GM20000 (cell line): ENCODE measurements at places on chromosomes 5 and 9.
A peak's percentile ranks its signal among the peaks of the same experiment; 100 is the strongest.

GRCh38 chr9:2574203-2574602 is 47.4 kb upstream of the VLDLR start:
- DNase-seq = no peak

- no peak for DNase-seq
Measured at GRCh38 chr9:103978396-103978795, 115.7 kb upstream of the SMC2 start.

DNA sequence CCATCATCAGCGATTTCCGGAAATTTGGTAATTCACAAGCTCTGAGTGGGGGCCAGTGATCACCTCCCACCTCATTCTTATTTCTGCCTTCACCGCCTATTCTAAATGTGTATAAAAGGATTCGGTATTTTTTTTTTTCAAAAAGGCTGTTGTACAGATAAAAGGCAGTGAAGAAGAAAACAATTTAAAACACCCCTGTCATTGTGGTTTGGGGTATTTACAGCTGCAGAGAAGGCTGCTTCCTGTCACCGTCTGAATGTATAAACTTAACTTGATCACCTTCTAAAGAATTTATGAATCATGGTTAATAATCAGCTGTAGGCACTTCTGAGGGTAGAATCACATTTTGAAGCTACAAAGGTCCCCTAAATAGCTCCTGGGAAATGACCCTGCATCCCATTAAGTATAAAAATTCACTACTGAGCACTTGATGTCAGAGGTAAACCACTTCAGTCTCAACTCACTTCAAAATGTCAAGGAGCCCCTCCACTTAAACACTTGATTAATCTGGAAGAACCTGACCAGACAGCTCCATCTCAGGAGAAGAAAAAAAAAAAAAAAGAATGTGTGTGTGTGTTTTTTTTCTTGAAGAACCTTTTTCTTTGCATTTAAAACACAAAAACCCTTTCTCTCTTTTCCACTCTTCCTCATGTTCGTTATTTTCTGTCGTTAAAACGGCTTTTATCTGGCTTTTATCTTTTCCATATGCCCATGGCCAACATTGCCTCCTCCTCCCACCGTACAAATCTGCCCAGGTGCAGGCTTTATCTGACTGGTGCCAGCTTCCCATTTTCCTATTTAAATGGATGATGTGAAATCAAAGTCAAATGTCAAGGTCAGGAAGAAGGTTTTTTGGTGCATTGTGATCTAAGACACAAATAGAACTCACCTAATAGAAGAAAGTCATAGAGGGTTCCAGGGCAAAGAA is 291.2 kb downstream of the IRX1 start:
- DNase-seq = no peak

GRCh38 chr5:179221877-179222220 is 123.4 kb downstream of the ADAMTS2 start:
- DNase-seq = no peak

DNA sequence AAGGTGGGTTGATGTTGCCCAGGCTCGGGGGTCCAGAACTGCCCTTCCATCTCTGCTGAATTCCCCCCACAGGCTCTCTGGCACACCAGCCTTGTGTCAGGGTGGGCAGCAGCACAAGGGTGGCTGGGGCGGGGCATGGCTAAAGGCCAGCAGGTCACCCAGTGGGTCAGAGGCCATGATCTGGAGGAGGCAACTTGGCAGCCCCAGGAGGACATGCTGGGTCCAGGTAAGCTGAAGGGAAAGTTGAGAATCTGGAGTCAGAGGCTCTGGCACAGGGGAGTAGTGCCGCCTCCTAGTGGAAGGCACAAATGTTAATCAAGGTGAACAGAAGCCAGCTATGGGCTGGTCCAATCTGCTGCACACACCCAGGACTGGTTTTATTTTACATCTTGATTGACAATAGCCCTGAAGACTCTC is 6.2 kb downstream of the TMEM8B start:
- DNase-seq = no peak

GRCh38 chr5:56816546-56817081 is 1.3 kb downstream of the MAP3K1 start:
- peak; percentile 80 for DNase-seq

- DNase-seq = no peak
Measured at GRCh38 chr5:139137697-139138096, 60.5 kb downstream of the SIL1 start.

- DNase-seq = no peak
Measured at GRCh38 chr5:440401-441201, 2.4 kb upstream of the EXOC3 start.

GRCh38 chr9:72856972-72857623 is 95.8 kb downstream of the ALDH1A1 start:
- peak; percentile 40 for DNase-seq

GRCh38 chr9:74672237-74672636 is 175.1 kb downstream of the RORB start:
- no peak for DNase-seq

- DNase-seq = no peak
Measured at GRCh38 chr5:151685749-151686673, 704 bp downstream of the SPARC start.

GRCh38 chr5:76401801-76402250 is 1.3 kb upstream of the IQGAP2 start:
- DNase-seq = peak; percentile 32

- no peak for DNase-seq
Measured at GRCh38 chr5:71924325-71924724, 182.9 kb upstream of the MAP1B start.

DNA sequence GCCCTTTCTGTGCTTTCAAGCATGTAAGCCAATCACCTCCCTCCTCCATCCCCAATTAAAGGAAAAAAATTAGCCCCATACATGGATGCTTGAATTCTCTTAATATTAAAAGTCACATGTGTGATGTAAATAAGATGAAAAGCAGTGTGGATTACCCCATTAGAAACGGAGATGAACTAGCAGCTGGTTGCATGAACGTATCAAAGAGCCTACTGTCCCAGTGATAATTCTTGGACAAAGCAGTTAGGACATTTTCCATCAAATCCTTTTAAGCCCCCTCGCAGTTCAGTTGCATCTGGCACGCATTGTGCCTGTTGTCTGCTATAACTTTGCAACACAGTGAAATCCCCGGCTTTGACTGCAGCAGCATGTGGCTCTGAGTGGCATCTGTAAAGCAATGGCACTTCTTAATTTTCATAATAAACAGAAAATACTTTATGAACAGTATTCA is 285.6 kb downstream of the FBXL7 start:
- DNase-seq = no peak

DNA sequence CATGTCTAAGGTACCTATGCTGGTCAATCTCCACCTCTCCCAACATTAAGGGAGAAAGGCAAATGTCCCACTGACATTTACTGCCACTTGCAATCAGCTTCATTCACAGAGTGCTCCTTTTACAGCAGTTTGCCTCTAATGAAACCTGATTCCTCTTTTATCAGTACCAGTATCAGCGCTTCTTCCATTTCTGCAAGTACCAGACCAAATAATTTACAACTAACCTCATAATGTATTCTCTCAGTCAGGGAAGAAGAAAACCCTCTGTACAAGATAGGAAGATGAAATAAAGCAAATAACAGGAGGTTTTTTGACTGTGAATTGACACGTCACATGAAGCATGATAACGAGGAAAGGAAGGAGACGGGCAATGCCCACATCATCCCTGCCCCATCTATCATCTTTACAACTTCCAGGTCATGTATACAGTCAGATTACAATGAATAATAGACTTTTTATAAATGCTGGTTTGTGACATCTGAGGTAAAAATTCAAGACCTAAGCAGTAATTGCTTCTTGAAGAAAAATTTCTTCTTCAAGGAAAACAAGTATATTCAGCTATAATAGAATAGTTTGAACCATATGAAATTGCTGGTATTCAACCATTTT is 21.9 kb downstream of the ABITRAM start:
- DNase-seq = no peak

DNA sequence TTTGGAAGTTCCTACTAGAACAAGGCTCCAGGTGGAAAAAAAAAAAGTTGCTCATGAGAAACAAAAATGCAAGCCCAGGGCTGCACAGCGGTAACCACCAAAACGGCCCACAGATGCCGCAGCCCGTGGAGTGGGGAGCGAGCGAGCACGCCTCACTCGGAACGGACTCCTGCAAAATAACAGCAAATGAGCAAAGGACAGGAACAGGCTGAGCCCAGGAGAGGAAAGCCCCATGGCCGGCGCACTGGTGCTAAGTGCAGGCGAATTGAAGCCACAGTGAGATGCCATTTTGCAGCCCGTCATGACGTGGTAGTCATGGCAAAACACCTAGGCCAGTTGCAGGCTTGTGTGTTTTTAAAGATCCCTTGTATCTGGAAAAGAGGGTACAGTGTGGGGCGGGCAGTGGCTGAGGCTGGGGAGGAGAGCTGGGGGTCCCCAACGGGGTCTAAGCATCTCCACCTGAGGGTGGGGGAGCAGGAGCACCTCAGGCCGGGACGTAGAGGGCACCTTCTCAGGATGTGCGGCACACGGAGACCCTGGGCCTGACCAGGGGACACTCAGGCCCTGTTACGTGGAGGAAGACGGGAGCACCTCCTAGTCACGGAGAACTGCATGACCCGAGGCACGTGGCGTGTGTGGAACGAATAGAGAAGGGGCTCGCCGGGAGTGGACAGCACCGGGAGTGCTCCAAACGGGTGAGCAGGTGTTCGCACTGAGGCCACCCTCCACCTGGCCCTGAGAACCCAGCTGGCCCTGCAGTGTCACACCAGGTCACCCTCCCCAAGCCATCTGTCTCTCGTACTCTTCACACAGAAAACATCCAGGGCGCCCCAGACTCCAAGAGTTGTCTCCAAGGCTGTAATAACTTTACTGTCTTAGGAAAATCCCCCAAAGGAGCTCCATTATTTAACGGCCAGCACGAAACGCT is 10.7 kb downstream of the GRM6 start:
- no peak for DNase-seq

DNA sequence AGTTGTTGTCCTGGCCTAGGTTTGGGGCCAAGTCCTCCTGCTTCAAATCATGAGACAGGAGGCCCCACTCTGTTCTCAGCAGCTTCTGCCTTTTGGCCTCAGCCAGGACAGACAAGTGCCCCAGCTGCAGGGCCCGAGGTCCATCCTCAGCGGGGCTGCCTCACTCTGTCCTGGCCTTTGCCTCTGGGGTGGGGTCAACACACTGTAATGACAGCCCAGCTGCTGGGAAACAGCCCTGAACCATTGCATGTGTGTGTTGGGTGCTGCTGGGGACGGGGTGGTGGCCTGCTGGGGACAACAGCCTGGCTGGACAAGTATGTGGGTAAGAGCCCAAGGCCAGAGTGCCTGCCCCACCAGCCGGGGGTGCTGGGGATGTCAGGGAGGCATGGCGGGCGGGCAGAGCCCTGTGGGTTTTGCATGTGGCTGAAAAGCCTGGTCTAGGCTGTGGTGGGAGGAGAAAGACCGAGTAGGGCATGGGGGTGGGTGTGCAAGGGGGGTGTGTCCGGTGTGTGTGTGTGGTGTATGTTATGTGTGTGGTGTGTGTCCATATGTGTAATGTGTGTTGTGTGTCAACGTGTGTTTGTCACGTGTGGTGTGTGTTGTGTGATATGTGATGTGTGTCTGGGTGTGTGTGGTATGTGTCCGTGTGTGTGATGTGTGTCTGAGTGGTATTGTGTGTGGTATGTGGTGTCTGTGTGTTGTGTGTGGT is 71.7 kb downstream of the KCNT1 start:
- no peak for DNase-seq
